Stimulated activated effector memory CD8-positive, alpha-beta T cell treated with anti-CD3 and anti-CD28 coated beads, Interleukin-12 subunit alpha, Interleukin-12 subunit beta, amount 100 ng/mL, for 72 hours (primary cell): ENCODE measurements at places on chromosomes 6 and 20.

GRCh38 chr6:107173779-107174178 is 58.5 kb upstream of the BEND3 start:
- no peak for DNase-seq

DNA sequence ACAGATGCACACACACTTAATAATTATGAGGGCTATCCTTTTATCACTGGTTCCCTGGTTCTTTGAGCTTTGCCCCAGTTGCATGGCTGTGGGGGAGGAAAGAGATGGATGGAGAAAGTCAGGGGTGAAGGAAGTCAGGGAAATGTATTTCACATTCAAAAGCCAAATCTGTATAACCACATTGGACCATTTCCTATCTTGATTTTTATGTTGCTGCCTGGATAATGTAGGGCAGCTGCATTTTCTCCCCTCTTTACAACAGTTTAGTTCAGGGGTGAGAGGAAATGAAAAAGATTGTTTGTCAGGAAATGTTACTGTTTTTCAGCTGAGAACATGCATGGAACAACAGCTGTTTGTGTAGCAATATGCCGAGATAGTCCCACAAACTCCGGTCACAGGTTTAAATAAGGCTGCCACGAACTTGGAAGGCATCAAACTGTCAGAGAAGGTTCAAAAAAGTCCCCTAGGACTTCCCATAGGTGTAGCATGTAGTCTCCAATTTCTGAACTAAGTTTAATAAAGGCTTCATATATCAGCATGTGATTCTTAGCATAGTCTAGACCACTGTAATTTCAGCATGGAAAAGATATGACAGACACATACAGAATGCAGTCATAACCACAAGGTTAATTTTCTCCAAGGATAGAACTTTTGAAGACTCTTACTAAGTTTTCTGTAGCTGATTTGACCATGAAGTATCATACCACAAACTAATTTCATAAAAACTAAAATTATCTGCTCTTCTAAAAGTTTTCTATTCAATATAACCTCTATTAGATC is 82.1 kb upstream of the COL21A1 start:
- DNase-seq: no peak

DNA sequence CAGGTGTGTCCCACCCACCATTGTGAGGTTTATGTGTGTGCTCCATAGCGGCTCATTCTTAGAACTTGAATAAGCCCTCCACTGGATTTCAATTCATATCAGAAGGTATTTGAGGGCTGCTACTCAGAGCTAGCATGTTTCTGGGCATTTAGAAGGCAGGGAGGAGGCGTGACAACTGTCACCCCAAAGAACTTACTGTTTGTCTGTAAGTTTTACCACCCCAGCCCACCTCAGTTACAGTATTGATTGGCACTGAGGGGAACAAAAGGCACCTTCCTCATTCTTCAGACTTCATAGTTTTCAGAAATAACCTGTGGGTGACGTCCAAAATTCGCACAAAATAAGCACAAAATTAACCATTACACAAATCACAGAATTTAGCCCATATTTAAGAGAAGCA is 81.7 kb downstream of the KHDC1L start:
- no peak for DNase-seq

- DNase-seq: no peak
These were observed 137.5 kb upstream of the PTPN1 start for GRCh38 chr20:50372770-50373088.

GRCh38 chr6:45171380-45171779 is 156.8 kb upstream of the RUNX2 start:
- no peak for DNase-seq

GRCh38 chr20:21982559-21982958 is 277.1 kb downstream of the PAX1 start:
- no peak for DNase-seq

- no peak for DNase-seq
These were observed 94.5 kb downstream of the PKHD1 start for GRCh38 chr6:51992876-51993275.

DNA sequence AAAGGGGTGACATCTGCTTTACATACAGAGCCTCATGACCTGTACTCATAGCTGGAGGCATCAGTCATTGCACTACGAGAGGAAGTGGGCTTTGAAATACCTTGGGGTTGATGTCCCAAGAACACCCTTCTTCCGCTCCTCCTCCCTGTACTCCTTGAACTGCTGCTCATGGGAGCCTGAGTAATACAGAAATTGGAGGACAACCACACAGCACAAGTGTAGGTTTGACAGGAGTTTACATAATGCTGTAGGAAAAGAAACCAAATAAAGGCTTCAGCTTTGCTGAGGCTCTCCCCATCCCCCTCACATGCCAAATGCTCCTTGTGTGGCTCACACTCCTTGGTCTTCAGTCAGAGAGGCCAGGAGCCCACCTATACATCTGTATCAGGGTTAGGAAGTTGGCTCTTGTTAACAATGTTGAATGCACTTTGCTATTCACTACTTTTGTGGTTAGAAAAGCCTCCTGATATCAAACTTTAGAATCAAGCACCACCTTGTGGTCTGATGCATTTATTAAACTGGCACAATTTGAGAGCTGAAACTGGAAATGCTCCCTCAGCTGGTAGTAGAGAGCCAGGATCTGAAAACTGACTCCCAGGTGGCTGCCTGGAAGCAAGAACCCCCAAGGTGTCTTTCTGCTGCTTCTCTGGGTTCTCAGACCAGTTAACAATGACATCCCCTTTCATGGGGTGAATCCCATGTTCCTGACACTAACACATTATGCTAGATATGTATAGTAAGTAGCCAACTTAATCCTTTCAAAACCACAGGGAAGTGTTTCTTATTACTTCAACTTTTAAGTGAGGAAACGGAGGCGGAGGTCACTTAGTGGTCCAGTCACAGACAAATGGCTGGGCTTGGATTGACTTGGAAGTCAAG is 56.2 kb upstream of the EDN1 start:
- DNase-seq: peak; percentile 69

- no peak for DNase-seq
These were observed 133.0 kb upstream of the DOK5 start for GRCh38 chr20:54342258-54342920.

- DNase-seq: no peak
These were observed 290.8 kb downstream of the THBS2 start for GRCh38 chr6:168962886-168963285.

- DNase-seq: no peak
These were observed 58.3 kb downstream of the SNX9 start for GRCh38 chr6:157881342-157881741.

GRCh38 chr6:147304016-147304415 is 99.8 kb downstream of the STXBP5 start:
- no peak for DNase-seq

DNA sequence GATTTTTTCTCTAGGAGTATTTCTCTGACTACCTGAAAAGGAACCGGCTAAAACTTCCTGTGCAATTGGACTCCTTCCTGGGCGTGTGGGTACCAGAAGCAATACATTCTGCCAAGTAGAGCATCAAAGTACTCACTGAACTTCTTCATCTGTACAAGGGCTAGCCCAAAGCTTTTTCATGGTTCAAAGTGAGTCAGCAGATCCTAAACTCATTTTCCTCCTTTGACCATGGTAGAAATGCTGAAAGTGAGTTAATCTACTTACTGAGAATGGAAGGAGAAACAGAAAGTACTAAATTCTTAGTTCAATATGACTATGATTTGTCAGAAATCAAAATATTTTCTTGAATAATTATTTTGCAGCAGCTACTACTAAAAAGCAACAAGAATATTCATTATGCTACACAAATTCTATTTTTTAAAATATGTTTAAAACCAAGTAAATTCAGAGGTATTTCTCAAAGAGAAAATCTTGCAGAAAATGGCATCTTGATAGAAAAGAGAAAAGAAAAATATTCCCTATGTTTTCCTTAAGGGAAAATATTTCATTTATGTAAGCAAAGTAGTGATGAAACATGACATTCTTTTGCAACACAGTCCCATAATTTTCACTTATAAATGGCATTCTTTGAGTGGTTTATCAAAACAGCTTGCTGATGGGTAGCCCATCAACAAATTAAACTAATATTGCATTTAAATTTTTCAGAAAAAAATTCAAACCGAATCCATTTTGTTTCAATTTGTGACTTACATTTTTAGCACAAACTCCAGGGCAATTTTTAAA is 3.7 kb upstream of the BEND6 start:
- DNase-seq: no peak

DNA sequence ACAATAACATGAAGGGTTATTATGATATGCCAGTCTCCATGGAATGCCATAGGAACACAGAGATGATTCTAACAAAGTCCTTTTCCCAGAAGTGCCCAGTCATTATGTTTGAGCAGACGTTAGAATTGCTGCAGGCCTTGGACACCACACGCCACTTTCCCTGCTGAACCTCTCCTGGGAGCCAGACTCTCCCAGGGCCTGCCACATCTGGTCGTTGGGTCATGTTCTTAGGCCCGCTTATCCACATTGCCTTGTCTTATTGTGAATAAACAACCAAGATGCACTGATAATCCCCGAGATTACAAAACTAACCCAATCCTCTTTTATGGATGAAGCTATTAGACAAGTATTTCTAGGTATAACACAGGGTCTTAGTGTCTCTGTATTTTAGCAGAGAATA is 276.5 kb upstream of the CITED2 start:
- DNase-seq: no peak

- DNase-seq: peak; percentile 50
These were observed 76.6 kb upstream of the TOX2 start for GRCh38 chr20:43837856-43838702.

GRCh38 chr6:105981002-105981887 is 104.9 kb upstream of the PRDM1 start:
- peak; percentile 77 for DNase-seq

- DNase-seq: no peak
These were observed 22.7 kb upstream of the TMEM181 start for GRCh38 chr6:158536891-158537798.

GRCh38 chr20:2801286-2801728 is 880 bp upstream of the CPXM1 start:
- DNase-seq: no peak
